MM.1S (cell line): ENCODE measurements at places on chromosomes 12 and 14.

- DNase-seq: no peak
Observed at GRCh38 chr12:108816652-108817335, 40.6 kb downstream of the SSH1 start.

- no peak for DNase-seq
Observed at GRCh38 chr12:121875582-121875981, 13.0 kb upstream of the PSMD9 start.

GRCh38 chr14:99041141-99041819 is 230.7 kb downstream of the BCL11B start:
- no peak for DNase-seq

DNA sequence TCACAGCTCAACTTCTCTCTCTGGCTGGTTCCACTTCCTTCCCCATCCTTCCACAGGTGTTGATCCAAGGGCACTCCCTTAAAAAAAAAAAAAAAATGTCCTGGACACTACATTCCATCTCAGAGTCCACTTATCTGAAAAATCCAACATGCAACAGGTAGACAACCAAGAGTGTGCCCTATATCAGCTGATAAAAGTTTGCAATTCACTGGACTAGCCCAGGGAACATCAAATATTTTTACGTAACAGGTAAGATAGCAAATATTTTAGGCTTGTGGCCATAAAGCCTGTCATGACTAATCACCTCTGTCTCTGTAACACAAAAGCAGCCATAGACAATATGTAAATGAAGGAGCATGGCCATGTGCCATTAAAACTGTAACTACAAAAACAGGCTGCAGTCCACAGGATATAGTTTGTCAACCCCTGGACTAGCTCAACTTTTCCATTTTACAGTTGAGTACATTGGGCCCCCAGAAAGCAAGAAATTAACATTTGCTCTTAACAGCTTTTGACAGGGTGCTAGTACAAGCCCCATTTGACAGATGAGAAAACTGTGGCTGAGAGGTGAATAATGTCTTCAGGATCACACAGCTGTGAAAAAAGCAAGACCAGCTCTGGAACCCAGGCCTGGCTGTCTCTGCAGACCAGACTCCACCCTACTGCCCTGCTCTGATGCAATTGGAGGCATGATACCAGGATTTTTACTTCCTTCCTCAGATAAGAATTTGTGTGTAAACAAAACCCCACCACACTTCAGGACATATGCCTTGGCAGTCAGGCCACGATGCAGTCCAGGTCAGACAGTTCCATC is 68.9 kb downstream of the CMKLR1 start:
- DNase-seq: no peak

GRCh38 chr12:6768990-6769389 is 2.8 kb downstream of the PTMS start:
- DNase-seq: no peak
